ENCODE measurements at places on chromosomes 5 and 9.

- no peak for DNase-seq
Observed at GRCh38 chr5:169777159-169777558, 140.1 kb downstream of the DOCK2 start.

- DNase-seq, result no peak
Observed at GRCh38 chr5:74640954-74641734, 616 bp upstream of the ENC1 start.

DNA sequence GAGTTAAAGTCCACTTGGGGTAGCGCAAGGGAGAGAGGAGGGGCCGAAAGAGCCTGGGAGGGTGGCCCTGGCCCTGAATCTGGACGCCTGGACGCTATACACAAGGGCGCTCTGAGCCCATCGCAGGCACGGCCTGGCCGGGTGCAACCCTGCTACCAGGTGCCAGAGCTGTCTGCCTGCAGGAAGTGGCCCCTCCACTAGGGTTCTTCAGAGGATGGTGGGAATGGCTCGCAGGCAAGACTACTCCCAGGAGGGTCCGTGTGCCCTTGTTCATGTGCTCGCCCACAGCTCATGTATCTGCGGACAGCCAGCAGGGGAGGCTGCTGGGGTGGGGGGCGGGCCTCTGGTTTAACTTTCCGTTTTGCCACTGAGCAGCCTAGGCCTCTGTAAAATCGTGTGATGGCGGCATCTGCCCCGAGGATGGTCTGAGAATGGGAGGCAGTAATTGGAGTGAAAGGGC lies 1.4 kb upstream of the NKD2 start:
- DNase-seq, result no peak

- no peak for DNase-seq
Observed at GRCh38 chr5:93150311-93151012, 430.6 kb downstream of the NR2F1-AS1 start.

DNA sequence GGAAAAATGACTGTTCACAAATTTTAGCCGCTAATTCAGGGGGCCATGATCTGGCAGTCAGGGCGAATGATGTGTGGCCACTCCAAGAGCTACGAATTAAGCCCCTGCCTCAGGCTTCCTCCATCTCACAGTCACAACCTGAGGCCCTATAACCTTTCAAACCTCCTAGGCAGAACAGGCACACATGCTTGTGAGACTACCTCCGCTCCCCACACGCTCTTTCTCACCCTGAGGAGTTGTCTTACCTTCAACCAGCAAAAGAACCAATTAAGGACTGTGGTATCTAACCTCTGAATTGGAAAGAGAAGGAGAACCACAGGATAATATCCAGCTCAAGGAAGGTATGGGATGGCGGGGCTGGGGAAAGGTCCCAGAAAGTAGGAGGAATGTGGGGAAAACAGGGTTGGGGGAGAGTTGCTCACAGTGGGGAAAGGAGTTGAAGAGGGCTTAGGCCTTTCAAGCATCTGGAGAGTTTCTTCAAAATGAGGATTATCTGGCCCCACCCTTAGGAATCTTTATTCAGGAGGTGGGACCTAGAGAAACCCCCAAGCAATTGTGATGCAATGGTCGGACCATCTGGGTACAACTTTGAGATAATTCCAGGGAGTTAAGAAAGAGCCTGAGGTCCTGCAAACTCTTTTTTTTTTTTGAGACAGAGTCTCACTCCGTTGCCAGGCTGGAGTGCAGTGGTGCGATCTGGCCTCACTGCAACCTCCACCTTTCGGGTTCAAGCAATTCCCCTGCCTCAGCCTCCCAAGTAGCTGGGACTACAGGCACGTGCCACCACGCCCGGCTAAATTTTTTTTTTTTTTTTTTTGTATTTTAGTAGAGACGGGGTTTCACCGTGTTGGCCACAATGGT lies 5.5 kb downstream of the PCDH1 start:
- DNase-seq, result no peak

GRCh38 chr5:74319076-74319475 lies 321.5 kb downstream of the ENC1 start:
- DNase-seq, result no peak

DNA sequence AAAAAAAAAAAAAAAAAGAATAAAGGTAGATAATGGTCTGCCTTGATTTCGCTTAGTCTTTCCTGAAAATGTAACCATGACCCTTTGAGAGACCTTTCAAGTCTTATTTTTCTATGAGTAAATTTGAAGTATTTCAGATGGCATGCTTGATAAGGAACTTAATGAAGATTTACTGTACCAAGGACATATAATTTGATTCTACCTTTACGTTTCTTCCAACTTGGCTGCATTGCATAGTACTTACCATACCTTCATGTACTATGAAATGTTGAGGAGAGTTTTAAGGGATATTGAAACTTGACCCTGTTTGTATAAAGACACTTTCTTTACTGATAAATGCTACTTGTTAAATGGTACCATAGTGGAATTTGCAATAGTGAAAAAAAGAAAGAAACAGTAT lies 35.0 kb upstream of the SNX24 start:
- DNase-seq, result no peak

GRCh38 chr5:53479045-53479589 lies 1.3 kb upstream of the FST start:
- peak; percentile 43 for DNase-seq

DNA sequence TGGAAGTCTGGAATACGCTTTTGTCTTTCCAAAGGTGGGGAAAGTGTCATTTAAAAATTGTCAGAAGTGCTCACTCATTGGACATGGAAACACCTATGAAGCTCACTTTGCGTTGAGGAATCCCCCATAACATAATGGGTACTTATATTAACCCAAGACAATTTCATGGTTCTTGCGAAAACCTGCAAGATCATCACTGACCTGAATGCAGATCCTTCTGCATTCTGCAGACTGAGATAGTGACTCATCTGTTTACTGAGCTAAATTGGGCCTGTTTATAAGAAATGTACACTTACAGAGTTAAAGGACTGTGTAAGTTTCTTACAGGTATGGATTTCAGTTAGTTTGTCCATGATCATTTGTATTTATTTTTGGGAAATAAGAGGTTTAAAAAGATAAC lies 153.0 kb downstream of the HMHB1 start:
- DNase-seq, result no peak

DNA sequence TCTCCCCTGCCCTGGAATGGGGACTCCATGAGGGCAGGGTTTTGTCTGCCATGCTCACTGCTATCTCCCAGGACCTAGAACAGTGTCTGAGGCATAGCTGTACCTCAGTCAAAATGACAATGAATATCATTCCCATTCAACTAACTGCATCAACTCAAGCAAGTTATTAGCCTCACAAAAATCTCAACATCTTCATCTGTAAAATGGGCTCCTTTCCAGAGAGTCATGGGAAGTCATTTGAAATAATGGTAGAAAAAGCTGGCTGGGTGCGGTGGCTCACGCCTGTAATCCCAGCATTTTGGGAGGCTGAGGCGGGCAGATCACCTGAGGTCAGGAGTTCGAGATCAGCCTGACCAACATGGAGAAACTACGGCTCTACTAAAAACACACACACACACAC lies 9.4 kb downstream of the SH2D3C start:
- no peak for DNase-seq

- DNase-seq, result no peak
Observed at GRCh38 chr9:106941916-106942315, 79.0 kb downstream of the ZNF462 start.

- no peak for DNase-seq
Observed at GRCh38 chr5:109173036-109173794, 236.6 kb downstream of the PJA2 start.

GRCh38 chr9:19510907-19511306 lies 102.1 kb downstream of the ACER2 start:
- no peak for DNase-seq

DNA sequence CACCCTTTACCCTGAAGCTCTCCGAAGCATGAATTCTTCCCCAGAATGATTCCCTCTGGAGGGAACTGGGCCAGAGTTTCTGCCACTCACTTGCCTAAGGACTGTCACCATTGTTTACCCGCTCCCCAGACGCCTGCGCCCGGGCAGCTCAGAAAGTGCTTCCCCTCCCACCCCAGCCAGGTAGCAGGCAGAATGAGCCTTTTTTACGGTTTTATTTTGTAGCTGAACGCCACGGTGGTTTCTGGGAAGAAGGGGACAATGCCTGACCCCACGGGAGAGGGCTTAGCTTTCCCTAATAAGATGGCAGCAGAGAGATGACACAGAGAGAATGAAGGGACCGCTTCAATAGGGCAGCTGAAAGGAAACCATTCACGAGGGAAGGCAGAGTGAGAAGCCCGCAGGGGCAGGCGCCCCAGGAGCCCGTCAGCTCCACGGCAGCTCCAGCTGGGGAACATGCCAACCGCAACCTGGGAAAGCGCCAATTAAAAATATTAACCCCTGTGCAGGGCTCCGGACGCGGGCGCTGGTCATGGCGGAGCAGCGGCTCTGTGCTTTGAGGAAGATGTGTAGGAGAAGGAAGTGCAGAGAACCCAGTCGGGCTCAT lies 20.4 kb upstream of the NTNG2 start:
- DNase-seq, result no peak

GRCh38 chr9:109454041-109454440 lies 44.1 kb downstream of the PTPN3 start:
- no peak for DNase-seq

DNA sequence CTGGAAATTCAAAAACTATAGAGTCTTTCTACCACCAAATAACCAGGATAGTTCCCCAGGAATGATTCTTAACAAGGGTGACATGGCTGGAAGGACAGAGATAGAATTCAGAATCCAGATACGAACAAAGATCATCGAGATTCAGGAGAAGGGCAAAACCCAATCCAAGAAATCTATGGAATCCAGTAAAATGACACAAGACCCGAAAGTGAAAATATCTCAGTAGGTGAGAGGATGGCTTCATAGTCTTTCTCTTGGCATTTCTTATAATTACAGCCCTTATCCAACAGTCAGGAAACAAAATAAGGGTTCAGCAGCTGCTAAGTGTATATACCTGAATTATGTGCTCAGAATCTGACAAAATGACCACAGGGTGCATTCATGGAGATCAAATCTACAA lies 81.8 kb downstream of the FAM174A start:
- DNase-seq, result no peak

GRCh38 chr5:105952875-105953274 lies 1717.9 kb downstream of the EFNA5 start:
- DNase-seq, result no peak

DNA sequence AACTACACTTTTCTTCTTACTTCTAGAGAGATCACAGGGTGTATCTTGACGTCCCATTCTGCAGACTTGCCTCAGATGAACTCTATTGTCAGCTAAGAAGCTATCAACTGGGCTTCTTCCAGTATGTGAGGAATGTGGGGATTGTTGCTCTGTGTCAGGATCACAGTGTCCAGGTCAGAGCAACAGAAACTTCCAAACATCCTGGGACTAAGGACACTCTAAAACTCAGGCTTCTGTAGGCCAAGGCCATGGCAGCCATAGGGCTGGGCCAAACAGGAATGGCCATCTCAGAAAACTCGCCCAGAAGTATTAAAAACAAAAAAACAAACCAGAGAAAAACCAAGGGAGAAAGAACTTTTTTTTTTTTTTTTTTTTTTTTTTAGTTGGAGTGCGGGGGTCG lies 210.0 kb upstream of the CLINT1 start:
- DNase-seq, result no peak

DNA sequence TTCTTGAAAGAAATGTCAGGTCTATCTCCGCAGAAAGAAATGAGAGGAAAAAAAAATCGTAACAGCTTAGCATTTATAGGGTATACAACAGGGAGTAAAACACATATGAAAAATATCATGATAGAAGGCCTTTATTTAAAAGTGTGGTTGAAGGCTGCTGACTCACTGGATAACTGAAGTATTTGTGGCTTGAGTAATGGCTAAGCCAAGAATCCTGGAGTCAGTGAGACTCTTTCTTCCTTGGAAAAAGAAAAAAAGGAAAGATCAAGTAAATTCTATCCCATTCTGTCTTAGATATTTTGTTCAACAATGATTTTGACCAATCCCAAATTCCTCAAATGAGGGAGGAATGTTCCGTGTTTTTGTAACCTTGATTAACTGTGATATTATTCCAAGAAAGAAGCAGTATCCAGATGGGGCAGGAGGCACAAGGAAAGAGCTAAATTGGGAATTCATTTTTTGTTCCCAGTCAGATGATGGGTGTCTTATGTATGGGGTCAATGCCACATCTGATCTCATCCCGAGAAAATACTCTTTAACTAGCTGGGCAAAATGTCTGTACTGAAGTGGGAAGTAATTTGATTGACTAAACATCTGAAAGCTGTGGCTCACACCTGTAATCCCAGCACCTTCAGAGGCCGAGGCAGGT lies 64.3 kb upstream of the MYO10 start:
- no peak for DNase-seq
